Airway epithelial cell (primary cell): ENCODE measurements at places on chromosomes 7 and 10. TPM values are rescaled to one million over a fixed set of nuclear protein-coding genes. Genes with fewer than 3 reads are reported as not detected.

COL17A1 gene
- 507 and 607 TPM in 2 replicates for total RNA-seq

HSPA12A gene
- total RNA-seq: 1.5 and 2.2 TPM in 2 replicates

ARMC3 gene
- total RNA-seq: not detected in 2 replicates

FFAR4 gene
- not detected in 2 replicates for total RNA-seq

TLX1 gene
- total RNA-seq: 0.65 and 2.2 TPM in 2 replicates

MAGI2 gene
- 0.21 and 0.28 TPM in 2 replicates for total RNA-seq

ALOX5 gene
- total RNA-seq: 0.09 and 0.42 TPM in 2 replicates

MALRD1 gene
- not detected in 2 replicates for total RNA-seq

GJD4 gene
- total RNA-seq: not detected in 2 replicates

TMEM236 gene
- 0.07 TPM in 1 of 2 replicates, not detected in the other for total RNA-seq

CTNNA3 gene
- 0.07 TPM in 1 of 2 replicates, not detected in the other for total RNA-seq

ZNF804B gene
- total RNA-seq: not detected in 2 replicates

SPDYE6 gene
- not detected in 2 replicates for total RNA-seq

LBX1 gene
- total RNA-seq: not detected in 2 replicates

HMX2 gene
- not detected in 2 replicates for total RNA-seq

EBF3 gene
- total RNA-seq: not detected in 2 replicates

SFTPA1 gene
- not detected in 2 replicates for total RNA-seq

LMTK2 gene
- 12.6 and 15.8 TPM in 2 replicates for total RNA-seq

DPYSL4 gene
- total RNA-seq: 0.14 and 0.71 TPM in 2 replicates

TNS3 gene
- 14.8 and 17.8 TPM in 2 replicates for total RNA-seq

SLC13A4 gene
- not detected in 2 replicates for total RNA-seq

OR6B1 gene
- not detected in 2 replicates for total RNA-seq

SYT15 gene
- not detected in 2 replicates for total RNA-seq

CYP2C19 gene
- total RNA-seq: 0.14 TPM in 1 of 2 replicates, not detected in the other

EPHB6 gene
- total RNA-seq: 1.8 and 3.2 TPM in 2 replicates

KLF14 gene
- total RNA-seq: not detected in 2 replicates

MMP21 gene
- not detected in 2 replicates for total RNA-seq

LRRD1 gene
- not detected in 2 replicates for total RNA-seq

UNCX gene
- total RNA-seq: not detected in 2 replicates

PNLIPRP3 gene
- 12.0 and 13.5 TPM in 2 replicates for total RNA-seq

TMEM60 gene
- 8.5 and 12.8 TPM in 2 replicates for total RNA-seq

ATOH7 gene
- not detected in 2 replicates for total RNA-seq

RBP3 gene
- not detected in 2 replicates for total RNA-seq
